ENCODE measurements at places on chromosomes 11 and 22.

DNA sequence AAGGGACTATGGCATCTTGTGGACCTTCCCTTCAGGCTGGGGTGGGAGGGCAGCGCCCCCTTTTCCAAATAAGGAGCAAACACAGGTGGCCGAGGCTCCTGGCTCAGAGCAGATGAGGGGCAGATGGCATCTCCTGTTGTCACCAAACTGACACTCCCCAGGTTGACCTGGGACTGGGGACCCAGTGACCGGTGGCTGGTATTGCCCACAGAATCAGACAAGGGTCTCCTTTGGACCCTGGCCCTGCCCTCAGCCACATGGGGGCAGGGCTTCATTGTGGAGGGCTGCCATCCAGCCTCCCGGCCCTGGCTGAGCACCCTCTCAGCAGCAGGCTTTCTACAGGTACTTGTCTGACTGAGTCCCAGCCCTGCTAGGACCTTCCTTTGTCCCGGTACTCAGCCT is 842 bp upstream of the SIGIRR start:
- DNase-seq: no peak

DNA sequence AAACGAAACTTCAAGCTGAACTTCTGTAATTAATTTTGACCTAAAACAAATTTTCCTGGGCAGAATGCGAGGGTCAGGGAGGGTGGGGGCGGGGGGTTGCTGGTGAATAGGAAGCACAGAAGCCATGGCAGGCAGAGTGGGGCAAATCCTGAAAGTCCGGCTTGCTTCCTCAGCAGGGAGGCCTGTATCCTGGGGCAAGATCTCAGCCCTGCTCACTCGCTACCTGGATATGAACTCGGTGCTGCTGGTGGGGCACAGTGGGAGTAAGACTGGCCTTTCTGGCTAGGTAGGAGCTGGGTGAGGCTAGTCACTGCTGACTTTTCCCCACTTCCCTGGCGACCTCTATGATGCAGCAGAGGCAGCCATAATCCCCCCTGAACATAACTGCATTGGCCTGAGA is 168.9 kb upstream of the CHORDC1 start:
- no peak for DNase-seq

GRCh38 chr11:119371778-119372182 is 9.7 kb downstream of the USP2 start:
- DNase-seq: no peak

- no peak for DNase-seq
Measured at GRCh38 chr11:27212248-27212780, 150.7 kb downstream of the CCDC34 start.

GRCh38 chr11:78350646-78351165 is 66.9 kb downstream of the GAB2 start:
- no peak for DNase-seq

DNA sequence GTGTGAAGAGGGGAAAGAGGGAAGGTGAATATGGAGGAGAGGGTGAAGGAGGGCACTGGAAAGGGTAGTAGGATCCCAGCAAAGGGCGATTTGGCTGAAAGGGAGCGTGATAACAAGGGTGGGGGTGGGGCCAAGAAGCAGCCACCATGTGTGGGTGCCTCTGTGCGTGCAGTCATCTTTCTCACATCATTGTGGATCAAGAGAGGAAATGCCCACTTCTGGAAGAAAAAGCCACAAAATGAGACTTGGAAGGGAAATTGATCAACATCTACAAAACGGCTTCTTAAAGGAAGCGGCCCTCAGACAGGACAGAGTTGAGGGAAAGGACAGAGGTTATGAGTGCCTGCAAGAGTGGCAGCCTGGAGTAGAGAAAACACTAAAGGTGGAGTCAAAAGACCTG is 1.2 kb upstream of the CXCR5 start:
- no peak for DNase-seq

DNA sequence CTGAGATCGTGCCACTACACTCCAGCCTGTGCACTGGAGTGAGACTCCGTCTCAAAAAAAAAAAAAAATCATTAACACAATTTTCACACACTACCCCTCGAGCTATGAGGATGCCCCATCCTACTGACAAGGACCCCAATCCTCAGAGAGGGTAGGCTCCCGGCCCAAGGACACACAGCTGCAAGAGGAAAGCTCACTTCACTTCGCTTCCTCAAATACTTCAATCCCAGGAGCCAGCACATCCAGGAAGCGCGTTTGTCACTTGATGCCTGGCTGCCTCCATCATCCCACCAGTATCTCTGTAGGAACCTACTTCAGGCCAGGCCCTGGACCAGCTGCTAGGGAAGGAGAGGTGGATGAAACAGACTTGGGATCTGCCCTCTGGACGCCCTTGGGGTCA is 144.0 kb downstream of the CRYBB2 start:
- no peak for DNase-seq

Measured in T-helper 9 cell (primary cell).